G401 (cell line): ENCODE measurements at places on chromosomes 7 and 10. TPM values are rescaled to one million over a fixed set of nuclear protein-coding genes. Genes with fewer than 3 reads are reported as not detected.

DNA sequence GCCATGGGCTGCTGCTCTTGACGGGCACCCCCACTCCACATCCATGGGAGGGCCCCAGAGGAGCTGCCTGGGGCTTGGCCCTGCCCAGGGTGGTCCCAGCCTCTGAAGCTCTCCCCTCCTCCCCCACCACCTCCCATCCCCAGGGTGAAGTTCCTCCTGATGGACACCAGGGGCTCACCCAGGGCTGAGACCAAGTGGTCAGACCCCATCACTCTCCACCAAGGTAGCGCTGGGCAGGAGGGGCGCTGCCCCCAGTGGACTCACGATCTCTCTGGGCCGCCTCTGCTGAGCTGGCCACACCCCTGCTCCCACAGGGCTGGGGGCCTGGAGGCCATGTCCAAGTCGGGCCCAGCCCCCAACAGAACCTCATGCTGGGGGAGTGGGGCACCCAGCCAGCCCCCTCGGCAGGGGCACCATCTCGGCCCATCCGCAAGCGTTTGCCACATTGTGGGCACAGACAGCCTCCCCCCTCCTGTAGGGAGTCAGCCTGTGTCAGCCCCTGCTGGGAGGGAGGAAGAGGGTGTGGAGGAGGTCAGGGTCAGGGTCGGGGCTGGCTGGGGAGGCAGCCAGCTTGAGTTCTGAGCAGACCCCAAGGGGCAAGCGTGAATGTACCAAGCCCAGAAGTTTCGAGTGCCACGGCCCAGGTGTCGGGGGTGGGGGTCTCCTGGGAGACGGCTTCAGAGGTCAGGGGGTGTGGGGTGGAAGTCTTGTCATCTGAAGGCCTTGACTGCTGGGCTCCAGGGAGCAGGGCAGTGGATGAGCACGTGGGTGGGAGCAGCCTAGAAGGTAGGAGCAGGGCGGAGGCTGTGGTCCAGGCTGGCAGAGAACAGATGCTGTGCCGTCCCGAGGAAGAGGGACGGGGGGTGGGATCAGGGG is 2.8 kb downstream of the UPK3B start:
- no peak for DNase-seq

GRCh38 chr10:125231116-125231812 is 70.9 kb upstream of the CTBP2 start:
- no peak for DNase-seq

CRYGN gene
- not detected in 2 replicates for total RNA-seq

TEX36 gene
- total RNA-seq, result not detected in 2 replicates

FGL2 gene
- total RNA-seq, result not detected in 2 replicates

- DNase-seq, result no peak
Measured at GRCh38 chr7:129858490-129858889, 94.3 kb downstream of the UBE2H start.

GLI3 gene
- total RNA-seq, result not detected in 2 replicates

CLRN3 gene
- total RNA-seq, result not detected in 2 replicates

DNA sequence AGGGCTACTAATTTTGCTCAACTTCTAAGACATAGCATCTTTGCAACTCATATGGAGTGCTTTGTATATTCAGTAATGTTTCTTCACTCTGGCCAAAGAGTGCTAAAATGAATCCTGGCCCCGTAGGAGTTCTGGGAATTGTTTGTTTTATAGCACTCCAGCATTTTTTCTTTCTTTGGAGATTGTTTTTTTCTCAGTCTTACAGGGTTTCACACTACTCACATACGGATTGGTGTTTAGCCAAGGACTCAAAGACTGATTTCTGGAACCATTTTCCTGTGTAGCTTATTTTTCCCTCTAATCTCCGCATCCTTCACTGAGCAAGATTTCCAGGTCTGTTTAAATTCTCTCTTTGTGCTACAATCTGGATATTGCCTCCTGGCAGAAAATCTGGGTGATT is 6.4 kb downstream of the TAS2R41 start:
- no peak for DNase-seq

PNLIPRP2 gene
- total RNA-seq, result not detected in 2 replicates

NPFFR1 gene
- total RNA-seq, result not detected in 2 replicates

AS3MT gene
- total RNA-seq, result 0.31 and 1.4 TPM in 2 replicates

NEURL1 gene
- 0.68 and 0.95 TPM in 2 replicates for total RNA-seq

- DNase-seq, result no peak
Measured at GRCh38 chr7:40643664-40644063, 508.9 kb downstream of the SUGCT start.

GRCh38 chr7:108629651-108630400 is 60.2 kb downstream of the DNAJB9 start:
- peak; percentile 84 for DNase-seq
